Endothelial cell of umbilical vein (primary cell): ENCODE measurements at places on chromosomes 12 and 14. TPM values are rescaled to one million over a fixed set of nuclear protein-coding genes. Genes with fewer than 3 reads are reported as not detected.

- DNase-seq, result no peak
Measured at GRCh38 chr12:58521152-58521551, 399.2 kb downstream of the LRIG3 start.

GRCh38 chr14:75299576-75299975, 20.9 kb downstream of the FOS start:
- DNase-seq, result no peak

GRCh38 chr12:51636986-51637385, 46.0 kb downstream of the SCN8A start:
- DNase-seq, result no peak

GRCh38 chr12:65742018-65743010, 82.0 kb upstream of the HMGA2 start:
- DNase-seq, result peak; percentile 53

DNA sequence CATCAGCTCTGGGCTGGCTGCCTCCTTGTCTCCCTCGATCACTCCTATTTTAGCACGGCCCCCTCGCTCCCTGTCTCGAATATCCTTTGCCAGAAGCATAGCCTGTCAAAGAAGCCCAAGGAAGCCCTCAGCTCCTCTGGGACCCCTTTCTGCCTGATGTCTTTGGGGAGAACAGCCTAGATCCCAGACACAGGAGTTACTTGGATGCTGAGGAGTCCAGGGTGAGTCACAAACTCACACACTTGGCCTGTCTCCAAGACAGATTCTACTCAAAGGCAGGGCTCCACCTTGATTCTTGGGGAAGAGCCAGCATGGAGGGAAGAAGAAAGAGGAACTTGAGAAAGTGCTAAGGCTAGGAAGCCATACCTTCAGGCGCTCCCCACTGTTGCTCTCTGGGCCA, 8.1 kb downstream of the AVIL start:
- DNase-seq, result no peak

GRCh38 chr14:100767003-100767787, 40.5 kb downstream of the DLK1 start:
- DNase-seq, result no peak

DNA sequence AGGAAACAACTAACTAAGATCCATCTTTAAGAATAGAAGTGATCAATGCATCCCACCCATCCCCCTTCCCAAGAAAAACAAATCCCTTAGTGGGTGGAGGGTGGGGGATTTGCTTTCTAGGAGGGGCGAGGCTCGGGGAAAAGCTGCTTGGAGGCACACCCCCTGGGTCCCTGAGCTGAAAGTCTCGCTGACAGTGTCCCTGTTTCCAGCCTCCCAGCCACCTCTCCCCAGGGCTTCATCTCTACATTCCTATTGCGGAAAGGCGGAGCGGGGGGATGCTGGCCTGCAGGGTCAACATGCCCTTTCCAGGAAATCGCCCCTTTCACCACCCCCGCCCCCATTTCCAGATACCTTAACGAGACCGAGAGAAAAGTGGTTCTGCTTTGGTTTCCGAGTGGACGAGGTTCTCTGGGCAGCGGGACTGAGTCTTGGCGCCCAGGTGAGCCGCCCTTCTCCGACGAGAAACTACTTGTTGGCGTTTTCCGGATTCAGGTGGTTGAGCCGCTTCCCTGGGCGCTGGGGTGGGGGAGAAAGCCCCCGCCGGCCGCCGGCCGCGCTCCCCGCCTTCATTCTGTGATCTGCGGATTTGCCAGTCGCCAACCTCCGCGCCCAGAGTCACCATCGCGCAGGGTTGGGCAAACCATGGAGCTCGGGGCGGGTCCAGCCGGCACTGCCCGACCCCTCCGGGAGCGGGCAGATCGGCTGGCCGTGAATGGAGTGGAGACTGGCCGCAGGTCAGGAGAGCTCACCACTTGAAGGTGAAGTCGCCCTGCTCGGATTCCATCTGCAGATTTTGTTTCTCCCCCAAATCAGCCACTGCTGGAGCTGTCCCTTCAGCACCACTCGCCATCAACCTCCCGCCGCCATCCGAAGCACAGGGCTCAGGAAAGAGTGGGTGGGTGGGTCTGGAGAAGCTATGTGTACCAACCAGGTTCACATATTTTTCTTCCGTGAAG, 505 bp downstream of the KCNC2 start:
- DNase-seq, result peak; percentile 27

GRCh38 chr12:93895089-93895445, 217.9 kb downstream of the CRADD start:
- DNase-seq, result no peak

- DNase-seq, result no peak
Measured at GRCh38 chr12:108525681-108526080, 10.6 kb downstream of the FICD start.

- DNase-seq, result no peak
Measured at GRCh38 chr12:127579446-127579845, 687.5 kb upstream of the TMEM132C start.

GRCh38 chr12:70178038-70178437, 65.2 kb upstream of the CNOT2 start:
- peak; percentile 7 for DNase-seq

DNA sequence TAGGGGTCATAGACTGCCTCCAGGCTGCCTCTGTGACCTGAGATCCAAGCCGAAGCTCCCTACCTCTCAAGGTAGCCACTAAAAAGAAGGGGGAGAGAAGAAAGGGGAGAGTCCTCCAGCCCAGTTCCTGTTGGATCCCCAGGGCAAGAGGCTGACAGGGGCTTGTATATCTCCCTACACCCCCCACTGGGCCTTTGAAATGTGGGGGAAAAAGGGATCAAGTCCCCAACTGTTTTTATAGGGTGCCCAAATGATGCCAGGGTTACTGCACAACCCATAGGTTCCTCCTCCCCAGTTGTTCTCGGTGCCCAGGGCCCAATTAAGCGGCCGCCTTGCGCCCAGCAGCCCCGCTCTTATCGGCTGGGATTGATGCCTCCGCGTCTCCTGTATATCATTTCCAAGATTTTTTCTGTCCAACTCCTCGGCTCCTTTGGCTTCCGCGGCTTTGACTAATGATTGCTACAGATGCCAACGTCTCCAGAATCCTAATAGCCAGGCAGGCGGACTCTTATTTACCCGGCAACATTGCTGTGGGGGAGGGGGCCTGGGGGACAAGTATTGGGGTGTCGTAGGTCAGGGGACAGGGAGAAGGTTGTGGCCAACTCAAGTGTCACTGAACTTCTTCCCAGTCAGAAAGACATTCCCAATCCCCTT, 7.6 kb upstream of the HOXC4 start:
- no peak for DNase-seq

GRCh38 chr14:100524233-100524932, 62.8 kb downstream of the BEGAIN start:
- no peak for DNase-seq

DNA sequence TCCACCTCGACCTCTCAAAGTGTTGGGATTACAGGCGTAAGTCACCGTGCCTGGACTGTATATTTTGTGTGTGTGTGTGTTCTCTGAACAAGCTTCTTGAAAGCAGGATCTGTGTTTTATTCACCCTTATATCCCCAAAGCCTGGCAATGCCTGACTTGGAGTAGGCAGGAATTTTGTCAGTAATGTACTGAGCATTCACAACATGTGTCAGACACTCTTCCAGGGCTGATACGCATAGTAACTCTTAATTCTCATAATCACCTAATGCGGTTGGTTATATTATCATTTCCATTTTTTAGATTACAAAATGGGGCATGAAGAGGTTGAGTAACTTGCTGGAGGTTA, 50.4 kb upstream of the PLEKHG3 start:
- no peak for DNase-seq

The FAM90A1 gene
- polyA plus RNA-seq, result 0.10 and 0.13 TPM in 2 replicates

The TAS2R31 gene
- polyA plus RNA-seq, result 0.12 TPM in 1 of 2 replicates, not detected in the other

The CTSG gene
- polyA plus RNA-seq, result not detected in 2 replicates

The NANOG gene
- 0.03 TPM in 1 of 2 replicates, not detected in the other for polyA plus RNA-seq

The AEBP2 gene
- 5.5 and 8.8 TPM in 2 replicates for polyA plus RNA-seq

The LRP1-AS gene
- not detected in 2 replicates for polyA plus RNA-seq

The RAP1B gene
- polyA plus RNA-seq, result 95.7 and 147 TPM in 2 replicates

The FGF23 gene
- not detected in 2 replicates for polyA plus RNA-seq

The RIPK3 gene
- 2.4 and 3.1 TPM in 2 replicates for polyA plus RNA-seq

The KRT5 gene
- polyA plus RNA-seq, result 0.21 and 0.32 TPM in 2 replicates

The HOXC4 gene
- polyA plus RNA-seq, result 0.06 and 0.14 TPM in 2 replicates

The SMOC1 gene
- 0.94 and 1.1 TPM in 2 replicates for polyA plus RNA-seq
